ENCODE measurements at places on chromosomes 12 and 14.

- peak; percentile 91 for DNase-seq
Measured at GRCh38 chr12:122190842-122191668, 8.1 kb downstream of the LRRC43 start.

DNA sequence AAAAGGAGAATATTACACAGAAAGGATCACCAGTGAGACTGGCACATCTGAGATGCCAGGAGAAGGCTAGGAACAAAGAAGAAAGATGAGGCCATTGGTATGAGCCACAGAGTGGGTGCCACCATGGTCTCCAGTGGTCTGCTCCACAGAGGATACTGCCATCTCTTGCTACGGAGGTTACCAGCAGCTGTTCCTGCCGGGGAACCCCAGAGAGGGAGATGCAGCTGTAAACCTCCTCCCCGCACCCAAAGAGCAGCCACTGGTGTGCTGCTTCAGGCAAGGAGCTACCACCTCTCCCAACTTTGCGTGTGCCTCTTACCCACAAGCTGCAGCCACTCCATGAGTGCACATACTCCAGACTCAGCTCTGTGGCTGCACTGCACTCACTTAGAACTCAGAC, 201.5 kb upstream of the RTL1 start:
- no peak for DNase-seq

GRCh38 chr14:20748439-20748838, 2.8 kb downstream of the EDDM3A start:
- DNase-seq = no peak

- DNase-seq = no peak
Measured at GRCh38 chr14:50605766-50606165, 45.8 kb downstream of the ATL1 start.

- no peak for DNase-seq
Measured at GRCh38 chr12:98594050-98594835, 757 bp downstream of the SLC25A3 start.

DNA sequence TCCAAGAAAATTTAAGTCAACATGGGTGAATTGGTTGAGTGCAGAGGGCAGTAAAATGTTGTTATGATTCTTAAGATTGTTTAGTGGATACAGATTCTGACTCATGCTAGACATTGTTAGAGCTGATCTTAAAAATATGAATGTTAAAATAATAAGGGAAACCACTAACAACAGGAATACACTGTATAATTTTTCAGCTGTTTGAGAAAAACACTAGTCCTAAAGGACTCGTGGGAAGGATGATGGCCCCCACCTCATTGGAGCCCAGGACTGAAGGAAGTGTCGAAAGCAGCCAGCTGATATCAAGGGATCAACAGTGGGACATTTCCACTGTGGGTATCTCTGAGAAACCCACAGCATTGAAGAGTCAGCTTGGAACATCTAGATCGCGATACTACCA, 82.9 kb upstream of the SCAF11 start:
- no peak for DNase-seq

DNA sequence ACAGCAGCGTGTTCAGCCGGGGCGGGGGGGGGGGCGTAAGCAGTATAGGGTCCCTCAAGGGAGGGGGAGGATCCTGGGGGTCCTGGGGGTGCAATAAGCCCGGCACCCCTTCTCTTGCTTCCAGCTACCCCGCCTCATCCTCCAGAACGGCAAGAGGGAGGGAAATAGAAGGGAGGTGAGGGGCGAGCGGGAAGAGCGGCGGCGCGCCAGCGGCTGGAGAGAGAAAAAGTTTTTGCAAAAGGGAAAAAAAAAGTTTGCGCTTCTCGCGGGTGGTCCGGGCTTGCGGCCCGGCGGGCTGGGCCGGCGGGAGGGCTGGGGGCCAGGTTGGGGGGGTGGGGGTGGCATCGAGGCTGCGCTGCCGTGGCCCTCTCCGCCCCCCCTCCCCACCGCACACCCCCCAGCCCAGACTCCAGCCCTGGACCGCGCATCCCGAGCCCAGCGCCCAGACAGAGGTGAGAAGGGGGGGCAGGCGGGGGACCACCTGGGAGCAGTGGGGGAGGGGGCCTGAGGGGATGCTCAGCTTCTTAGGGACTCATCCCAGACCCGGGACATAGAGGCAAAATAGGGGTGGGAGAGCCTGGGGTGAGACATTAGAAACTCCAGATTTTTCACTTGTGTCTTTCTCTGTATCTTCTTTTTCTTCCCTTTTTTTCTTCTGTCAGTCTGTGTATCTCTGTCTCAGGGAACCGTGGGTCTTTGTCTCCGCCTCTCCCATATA, at the start of gene GLI1:
GLI1 (plus strand) TSS at position 36 of the 718 bp plus-strand sequence. CDS start 3,907 bp downstream, outside the sequence.
- DNase-seq = peak; percentile 72

DNA sequence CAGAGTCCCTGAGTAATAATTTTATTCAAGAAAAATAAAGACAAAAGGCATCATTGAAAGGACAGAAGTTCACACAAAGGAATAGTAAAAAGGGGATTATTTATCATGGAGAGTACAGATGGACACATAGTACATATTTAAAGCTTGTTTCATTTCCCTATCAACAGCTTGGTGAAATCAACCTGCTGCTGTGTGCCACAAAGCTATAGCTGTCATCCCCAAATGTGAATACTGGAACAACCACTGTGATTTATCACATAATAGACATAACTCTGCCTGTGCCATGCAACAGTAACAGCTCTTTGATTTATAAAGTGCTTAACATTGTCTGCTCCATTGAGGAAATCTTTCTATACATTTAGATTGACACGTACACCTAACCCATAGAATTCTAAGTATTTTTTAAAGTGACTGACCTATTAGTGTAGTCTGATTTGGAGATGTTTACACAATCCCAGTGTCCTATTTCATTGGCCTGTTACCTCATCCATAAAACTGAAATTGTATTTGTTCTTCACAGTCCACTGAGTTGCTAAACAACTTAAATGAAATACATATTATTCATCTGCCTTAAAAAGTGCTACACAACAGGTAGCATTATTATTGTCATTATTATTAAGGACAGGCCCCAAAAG, 3.3 kb downstream of the NEMF start:
- DNase-seq = no peak

GRCh38 chr12:97167598-97167997, 260.5 kb downstream of the NEDD1 start:
- DNase-seq = no peak

GRCh38 chr12:49198431-49199155, 9.7 kb upstream of the TUBA1A start:
- DNase-seq = peak; percentile 42

DNA sequence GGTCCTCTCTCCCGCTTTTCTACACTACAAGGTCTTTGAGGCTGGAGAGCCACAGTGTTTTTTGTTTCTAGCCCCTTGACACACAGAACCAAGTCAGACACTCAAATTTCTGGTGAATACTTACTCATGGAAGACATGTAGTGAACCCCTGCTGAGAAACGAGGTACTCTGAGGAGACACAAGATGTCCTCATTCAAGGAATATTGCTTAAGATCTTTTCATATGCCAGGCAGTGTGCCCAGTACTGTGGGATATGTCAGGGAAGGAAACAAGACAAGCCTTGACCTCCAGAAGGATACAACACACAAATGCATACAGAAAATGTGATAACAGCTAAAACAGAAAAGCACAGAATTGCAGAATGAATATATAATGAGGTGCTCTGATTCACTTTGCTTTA, 75.9 kb downstream of the TMTC1 start:
- no peak for DNase-seq

DNA sequence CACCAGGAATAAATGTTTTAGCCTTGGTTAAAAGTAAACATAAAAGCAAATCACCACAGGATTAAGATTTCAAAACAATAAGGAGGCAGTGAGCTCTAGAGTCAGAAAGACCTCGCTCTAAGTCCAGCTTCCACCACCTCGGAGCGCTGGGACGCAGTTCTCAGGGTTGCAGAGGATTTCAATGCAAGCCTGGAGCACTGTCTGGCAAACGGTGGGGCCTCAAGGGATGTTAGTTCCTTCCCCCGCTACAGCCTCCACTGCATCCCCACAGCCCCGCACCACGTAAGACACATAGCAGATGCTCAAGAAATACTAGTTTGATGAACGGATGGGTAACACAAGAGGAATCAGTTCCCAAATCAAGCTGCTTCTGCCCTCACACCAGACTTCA, 39.3 kb upstream of the TMCC3 start:
- no peak for DNase-seq

DNA sequence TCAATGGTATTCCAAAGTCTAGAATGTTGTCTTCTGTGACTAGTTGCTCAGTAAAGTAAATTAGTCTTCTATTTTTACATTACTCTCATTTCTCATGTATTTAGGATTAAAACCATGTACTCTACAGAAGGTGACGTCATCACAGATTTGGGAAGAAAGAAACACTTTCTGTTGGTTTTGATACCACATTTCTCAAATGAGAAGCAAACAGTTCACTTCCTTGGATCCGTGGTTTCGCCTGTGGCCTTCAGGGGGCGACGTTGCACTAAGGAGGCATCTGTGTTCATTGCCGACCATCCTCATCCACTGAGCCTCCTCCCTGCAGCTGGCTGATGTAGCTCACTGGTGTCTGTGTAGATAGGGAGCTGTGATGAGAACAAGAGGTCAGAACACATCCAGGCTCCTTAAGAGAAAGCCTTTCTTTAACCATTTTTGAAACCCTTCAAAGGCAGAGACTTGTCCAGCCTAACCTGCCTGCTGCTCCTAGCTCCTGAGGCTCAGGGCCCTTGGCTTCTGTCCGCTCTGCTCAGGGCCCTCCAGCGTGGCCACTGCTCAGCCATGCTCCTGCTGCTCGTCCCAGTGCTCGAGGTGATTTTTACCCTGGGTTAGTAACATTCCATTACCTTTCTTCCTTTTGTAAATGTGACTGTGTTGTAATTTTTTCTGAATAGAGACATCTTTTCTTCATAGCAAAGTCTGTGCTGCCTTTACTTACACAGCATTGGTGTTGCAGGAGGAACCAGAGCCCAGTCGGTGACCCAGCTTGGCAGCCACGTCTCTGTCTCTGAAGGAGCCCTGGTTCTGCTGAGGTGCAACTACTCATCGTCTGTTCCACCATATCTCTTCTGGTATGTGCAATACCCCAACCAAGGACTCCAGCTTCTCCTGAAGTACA, 220.6 kb upstream of the OR4E1 start:
- DNase-seq = peak; percentile 59

GRCh38 chr12:130704606-130705005, 11.5 kb downstream of the RIMBP2 start:
- DNase-seq = peak; percentile 26

GRCh38 chr14:94710731-94711130, 59.2 kb downstream of the GSC start:
- peak; percentile 22 for DNase-seq

GRCh38 chr12:67853204-67853603, 136.0 kb upstream of the IFNG-AS1 start:
- no peak for DNase-seq

- DNase-seq = no peak
Measured at GRCh38 chr14:27015065-27015464, 417.2 kb upstream of the NOVA1 start.

DNA sequence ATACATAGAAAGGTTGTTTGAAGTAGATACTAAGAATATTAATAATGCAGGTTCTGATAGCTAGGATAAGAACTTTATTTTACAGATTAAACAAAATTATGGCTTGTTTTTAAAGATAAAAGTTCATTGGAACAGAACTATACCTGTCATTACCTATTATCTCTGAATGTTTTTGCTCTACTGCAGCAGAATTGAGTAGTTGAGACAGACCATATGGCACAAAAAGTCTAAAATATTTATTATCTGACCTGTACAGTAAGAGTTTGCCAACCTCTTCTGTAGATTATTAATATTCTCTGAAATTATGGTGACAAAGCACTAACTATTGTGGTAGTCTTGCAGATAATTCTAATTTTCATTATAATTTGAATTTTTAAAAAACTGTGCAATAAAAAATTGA, 829.1 kb upstream of the MGAT4C start:
- no peak for DNase-seq
